Bronchus fibroblast of lung (primary cell): ENCODE measurements at places on chromosomes 1 and 21. TPM values are rescaled to one million over a fixed set of nuclear protein-coding genes. Genes with fewer than 3 reads are reported as not detected.

Gene SPATA21
- not detected in 2 replicates for total RNA-seq

Gene IL6R
- 2.1 and 3.7 TPM in 2 replicates for total RNA-seq

Gene NMNAT2
- total RNA-seq = 0.17 and 0.89 TPM in 2 replicates

Gene FAM3B
- total RNA-seq = not detected in 2 replicates

Gene SMAP2
- 22.0 and 23.2 TPM in 2 replicates for total RNA-seq
